ENCODE measurements at places on chromosomes 2 and 18.

DNA sequence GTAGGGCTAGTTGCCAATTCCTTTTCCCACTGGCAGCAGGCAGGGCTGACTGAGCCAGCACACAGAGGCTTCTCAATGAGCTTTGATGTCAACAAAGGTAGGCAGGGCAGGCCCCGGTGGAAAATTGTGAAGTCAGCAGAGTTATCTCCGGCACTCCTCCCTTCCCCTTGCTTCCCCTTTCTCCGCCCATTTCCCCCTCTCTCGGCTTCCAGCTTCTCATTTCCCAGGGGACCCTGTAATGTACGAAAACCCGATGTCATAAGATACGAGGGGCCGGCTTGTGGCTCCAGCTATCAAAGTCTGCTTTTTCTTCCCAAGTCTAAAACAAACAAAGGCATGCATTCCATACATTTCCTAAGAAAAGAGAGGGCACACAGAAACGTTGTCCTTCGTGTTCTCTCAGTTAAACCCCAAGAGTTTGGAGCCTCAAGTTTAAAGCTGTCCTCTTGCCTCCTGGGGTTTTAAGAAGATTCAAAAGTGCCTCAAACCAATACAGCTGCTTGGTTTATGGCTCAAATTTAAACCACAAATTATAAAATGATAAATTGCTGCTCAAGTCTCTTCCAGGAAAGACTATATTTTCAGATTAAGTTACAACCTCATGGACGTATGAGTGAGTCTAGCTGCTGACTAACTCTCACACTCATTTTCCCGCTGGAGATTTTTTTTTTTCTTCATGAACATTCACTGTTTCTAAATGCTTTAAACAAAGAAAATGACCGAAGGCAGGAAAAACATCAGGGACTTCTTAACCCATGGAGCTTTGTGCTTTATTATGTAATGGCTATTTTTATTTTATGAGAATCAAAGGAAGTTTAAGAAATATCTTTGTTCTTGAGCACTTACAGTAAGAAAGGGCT is 27.2 kb upstream of the EML4 start:
- peak; percentile 89 for DNase-seq

GRCh38 chr18:8845506-8845905 is 140.2 kb downstream of the MTCL1 start:
- DNase-seq = no peak

DNA sequence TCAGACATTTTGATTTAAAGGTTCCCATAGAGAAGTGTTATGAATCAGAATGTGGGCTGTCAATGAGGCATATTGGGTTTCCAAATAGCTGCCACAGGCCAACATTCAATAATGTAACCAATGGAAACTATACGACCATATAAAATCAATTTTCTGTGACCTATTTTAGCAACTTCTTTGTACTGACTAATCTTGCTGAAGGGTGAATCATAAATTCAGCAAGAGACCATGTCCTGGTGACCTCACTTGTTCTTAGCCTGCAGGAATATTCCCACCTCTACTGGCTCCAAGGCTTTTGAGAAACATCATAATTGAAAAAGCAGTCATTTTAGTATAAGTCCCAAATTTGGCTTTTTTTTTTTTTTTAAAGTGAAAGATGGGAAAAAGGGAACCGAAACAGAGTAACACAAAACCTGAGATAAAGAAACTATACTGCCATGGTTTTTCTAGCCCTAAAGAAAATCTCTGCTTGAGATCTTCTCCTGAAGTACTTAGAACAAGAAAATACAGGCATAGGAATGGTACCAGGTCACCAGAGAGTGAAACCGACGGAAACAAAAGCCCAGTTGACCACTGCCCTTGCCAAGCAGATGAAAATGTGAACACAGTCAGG is 32.1 kb downstream of the PLEKHM3 start:
- DNase-seq = peak; percentile 59

GRCh38 chr2:239756790-239757760 is 268.1 kb downstream of the NDUFA10 start:
- peak; percentile 28 for DNase-seq

DNA sequence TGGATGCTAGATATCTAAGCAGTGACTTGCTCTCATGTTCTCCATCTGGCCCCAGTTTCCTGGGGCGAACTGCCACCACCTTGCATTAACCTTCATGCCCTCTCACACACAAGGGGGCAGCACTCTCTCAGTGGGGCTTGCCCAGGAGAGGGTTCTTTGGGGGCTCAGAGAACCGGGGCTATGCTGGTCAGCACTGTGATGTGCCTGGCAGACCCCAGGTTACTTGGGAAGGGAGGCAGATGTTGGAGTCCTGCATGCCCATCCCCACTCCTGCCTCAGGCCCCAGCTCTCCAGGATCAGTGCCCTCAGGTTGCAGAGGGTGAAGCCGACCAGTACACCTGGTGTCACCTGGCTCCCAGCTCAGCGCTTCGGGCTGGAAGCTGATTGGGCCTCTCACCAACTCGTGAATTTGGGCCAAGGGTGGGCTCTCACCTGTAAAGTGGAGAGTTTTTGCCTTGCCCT is 396.2 kb upstream of the HS6ST1 start:
- DNase-seq = no peak

All from suppressor macrophage treated with lipopolysaccharide for 1 hour (primary cell).